NCI-H446 treated with DMSO at 0.1 percent for 48 hours (cell line): ENCODE measurements at places on chromosomes 2 and 18.
A peak's percentile ranks its signal among the peaks of the same experiment; 100 is the strongest.

GRCh38 chr2:232885264-232885961 lies 15.3 kb downstream of the SNORC start:
- DNase-seq: no peak

DNA sequence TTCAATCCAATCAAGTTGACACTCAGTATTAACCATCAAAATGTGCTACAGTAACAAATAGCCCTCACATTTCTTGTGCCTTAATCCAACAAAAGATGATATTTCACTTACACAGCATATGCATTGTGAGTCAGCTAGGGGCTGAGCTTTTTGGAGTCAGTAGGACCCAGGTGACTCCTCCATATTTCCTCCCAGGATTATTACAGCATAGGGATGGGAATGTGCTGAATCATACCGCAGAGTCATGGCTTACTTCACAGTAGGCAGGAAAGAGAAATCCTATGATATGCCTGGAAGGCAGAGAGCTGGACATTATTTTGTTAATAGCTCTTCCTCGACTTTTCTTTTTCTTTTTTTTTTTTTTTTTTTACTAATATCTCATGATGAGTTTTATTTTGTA lies 153.3 kb downstream of the TMEM182 start:
- DNase-seq: no peak

- DNase-seq: peak; percentile 19
Observed at GRCh38 chr2:12177455-12178288, 431.2 kb downstream of the LPIN1 start.

DNA sequence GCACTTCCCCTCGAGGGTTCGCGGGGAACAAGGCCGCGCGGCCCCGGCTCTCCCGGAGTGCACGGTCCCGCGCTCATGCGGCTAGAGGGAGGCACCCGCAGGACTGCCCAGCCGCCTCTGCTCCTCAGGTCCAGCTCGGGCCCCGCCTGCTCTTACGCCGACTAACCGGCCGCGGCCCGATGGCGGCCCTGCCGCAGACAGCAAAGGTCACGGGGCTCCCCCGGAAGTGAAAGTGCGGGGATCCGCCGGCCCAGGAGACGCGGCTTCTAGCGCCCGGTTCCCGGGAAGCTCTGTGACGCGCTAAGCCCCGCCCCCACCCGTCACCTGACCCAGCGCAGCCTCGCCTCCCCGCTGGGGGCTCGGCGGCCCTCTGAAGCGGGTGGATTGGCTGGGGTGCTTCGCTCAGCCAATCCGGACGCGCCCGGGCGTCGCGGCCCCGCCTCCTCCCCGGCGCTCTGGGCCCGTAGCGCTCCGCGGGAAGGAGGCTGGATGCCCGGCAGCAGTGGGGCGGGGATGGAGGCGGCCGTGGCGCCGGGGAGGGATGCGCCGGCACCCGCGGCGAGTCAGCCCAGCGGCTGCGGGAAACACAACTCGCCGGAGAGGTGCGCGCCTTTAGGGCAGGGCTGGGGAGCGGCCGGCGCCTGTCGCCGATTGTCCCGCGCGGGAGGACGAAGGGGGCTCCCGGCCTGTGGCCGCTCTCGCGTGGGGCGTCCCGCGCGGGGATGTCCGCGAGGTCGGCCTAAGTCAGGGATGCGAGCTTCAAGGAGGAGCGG lies at the start of gene SCLY:
Gene SCLY, plus strand, starts transcription at position 460 of the 773 bp plus-strand sequence. Its CDS starts 54 bp downstream, at position 514.
- peak; percentile 87 for DNase-seq

DNA sequence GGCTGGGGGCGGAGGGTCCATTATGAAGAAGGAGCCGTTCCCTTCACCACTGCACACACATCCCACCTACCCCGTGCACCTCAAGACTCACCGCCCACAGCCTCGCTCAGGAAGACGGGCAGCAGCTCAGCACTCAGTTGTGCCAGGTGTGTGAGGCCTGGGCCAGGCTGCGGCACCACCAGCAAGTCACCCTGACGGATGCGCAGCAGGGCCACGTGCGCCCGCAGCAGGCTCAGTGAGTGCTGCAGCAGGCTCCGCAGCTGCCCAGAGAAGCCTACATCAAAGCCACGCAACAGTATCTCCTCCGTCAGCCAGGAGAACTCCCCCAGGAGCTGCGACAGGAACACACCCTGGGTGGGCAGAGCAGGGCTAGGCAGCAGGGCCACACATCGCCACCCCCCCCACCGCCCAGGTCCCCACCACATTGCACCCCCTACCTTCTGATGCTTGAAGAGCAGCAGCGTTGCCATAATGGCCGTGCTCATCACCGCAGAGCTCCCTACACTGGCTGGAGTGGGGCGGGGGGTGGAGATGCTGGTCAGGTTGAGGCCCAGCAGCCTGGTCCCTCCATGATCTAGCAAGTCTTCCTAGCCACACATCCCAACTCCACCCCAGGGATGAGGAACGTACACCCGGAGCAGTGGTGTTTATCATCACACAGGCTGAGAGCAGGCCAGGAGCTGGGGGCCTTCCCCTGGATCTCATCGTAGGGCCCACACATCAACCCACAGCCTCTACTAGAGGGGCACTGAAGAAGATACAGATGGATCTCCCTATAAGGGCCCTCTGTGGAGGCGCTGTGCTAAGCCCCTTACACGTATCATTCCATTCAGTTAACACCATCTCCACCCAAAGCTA lies 10.2 kb downstream of the GPAT2 start:
- no peak for DNase-seq

GRCh38 chr2:96106991-96107707 lies 9.2 kb downstream of the ADRA2B start:
- DNase-seq: no peak
